Stimulated activated CD4-positive, alpha-beta T cell treated with anti-CD3 and anti-CD28 coated beads, Interleukin-12 subunit alpha, Interleukin-12 subunit beta, amount 100 ng/mL, for 4 hours (primary cell): ENCODE measurements at places on chromosomes 1 and 21.

DNA sequence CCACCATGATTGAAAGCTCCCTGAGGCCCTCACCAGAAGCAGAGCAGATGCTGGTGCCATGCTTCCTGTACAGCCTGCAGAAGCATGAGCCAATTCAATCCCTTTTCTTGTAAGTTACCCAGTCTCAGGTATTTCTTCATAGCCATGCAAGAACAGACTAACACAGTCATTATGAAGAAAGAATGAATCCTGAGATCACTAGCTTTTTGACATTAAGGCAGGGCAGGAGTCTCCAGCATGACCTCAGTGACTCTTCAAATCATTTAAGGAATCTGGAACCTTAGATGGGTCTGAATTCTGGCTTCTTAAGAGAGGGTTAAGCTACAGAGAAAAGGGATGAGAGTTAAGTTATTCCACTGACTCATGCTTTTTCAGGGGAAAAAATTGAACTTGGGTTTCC lies 79.0 kb downstream of the PTPN14 start:
- no peak for DNase-seq

DNA sequence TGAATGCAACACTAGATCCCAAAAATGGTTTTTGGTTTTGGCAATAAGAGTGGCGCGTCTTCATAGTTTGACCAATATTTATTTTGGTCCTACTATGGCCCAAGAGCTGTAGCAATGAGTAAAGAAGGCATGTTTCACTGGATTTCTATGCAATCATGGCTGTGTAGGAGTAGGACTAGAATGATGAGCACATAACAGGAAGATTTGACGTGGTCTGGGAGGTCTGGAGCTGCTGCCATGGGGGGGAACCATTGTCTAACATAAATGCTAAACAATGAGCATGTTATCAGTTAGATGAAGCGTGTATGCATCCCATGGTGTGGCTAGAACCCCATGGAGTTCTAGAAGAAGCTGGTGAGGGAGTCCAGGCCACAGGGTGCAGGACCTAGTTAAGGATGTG lies 38.3 kb downstream of the OLIG1 start:
- DNase-seq = no peak

DNA sequence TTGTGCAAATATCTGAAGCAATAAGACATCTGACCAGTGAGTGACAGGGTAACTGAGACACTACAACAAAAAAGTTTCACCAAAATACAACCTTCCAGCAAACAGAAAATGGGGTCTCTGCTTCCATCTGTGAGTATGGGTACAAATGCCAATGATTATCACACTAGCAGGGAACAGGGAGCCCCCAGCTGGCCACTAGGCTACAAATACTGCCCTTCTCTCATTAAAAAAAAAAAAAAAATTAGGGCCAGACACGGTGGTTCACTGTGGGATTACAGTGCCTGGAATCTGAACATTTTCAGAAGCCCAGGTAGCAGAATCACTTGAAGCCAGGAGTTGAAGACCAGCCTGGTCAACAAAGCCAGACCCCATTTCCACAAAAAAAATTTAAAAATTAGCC lies 48.4 kb upstream of the EDARADD start:
- no peak for DNase-seq

- DNase-seq = no peak
These were observed 34.9 kb upstream of the VASH2 start for GRCh38 chr1:212915245-212916091.

GRCh38 chr21:42261829-42262200 lies 42.9 kb downstream of the ABCG1 start:
- no peak for DNase-seq

- no peak for DNase-seq
These were observed 80.2 kb upstream of the GADD45A start for GRCh38 chr1:67604778-67605177.

GRCh38 chr1:45512641-45513054 lies 9.0 kb downstream of the PRDX1 start:
- DNase-seq = peak; percentile 41

DNA sequence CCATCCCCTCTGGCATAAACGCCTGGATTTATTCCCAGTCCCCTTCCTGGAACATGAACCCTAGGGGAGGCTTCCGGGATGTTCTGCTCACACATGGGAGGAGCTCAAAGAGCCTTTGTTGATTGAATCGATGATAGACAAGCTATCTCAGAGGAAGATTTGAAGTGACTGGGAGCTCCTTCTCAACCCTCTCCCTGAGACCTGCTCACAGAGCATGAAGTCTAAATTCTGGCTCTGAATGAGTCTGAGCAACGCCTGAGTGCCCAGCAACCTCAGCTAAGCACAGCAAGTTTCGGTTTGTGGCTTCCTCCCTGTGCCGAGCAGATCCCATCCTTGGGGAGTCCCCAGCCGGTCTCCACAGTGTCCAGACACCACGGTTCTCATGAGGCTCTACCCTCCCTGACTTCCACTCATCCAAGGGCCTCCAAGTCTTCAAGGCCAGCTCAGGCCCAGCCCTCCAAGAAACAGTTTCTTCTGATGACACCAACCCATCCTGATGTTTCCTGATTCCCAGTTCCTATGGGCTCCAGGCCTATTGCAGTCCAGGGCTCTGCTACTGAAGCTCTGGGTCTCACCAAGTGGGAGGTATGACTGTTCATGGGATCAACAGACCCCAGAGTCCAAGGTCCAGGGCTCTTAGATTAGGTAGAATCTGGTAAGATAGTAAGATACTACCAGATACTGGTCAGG lies 190.8 kb downstream of the DYRK1A start:
- DNase-seq = no peak

DNA sequence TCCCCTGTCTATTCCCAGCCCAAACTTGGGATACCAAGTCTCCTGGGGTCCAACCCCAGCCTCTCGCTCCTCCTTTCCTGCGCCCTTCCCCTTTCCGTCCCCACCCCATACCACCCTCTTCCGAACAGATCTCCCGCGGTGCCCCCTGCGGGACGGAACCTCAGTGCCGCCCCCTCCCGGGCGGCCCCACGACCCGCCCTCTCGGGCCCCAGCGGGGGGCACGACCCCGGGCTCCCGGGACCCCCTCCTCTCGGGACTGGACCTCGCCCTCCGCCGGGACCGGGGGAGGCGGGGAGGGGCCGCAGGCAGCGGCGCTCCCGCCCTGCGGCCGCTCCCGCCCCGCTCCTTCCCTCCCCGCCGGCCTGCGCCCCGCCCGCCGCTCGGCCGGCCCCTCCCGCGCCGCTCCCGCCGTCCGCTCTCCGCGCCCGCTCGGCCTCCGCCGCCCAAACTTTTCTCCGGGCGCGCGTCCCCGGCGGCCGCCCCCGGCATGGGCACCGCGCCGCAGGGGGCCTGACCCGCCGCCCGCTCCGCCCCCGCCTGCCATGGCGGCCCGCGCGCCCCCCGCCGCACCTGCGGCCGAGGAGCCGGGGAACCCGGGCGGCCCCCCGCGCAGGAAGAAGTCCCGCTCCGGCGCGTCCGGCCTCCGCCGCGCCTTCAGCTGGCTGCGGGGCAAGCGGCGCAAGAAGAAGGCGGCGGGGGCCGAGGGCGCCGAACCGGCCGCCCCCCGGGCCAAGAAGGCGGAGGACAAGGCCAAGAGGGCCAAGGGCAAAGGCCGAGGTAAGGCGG lies 39.0 kb upstream of the SYNC start:
- no peak for DNase-seq

DNA sequence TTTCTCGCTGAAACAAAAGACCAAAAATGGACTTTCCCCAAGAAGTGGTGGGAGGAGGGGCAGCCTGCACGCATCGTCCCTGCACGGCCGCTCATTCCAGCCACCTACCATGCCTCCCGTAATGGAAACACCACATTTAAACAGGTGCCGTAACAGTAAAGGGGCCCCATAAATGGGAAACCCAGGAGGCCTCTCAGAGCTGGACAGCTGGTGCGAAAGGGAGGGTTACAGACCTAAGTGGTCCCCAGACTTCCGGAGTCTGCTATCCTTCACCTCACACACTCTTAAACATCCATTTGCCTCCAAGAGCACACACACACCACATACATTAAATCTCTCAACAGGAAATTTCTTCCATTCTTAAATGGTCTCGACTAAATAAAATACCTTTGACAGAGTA lies 120.7 kb upstream of the SOD1 start:
- no peak for DNase-seq

DNA sequence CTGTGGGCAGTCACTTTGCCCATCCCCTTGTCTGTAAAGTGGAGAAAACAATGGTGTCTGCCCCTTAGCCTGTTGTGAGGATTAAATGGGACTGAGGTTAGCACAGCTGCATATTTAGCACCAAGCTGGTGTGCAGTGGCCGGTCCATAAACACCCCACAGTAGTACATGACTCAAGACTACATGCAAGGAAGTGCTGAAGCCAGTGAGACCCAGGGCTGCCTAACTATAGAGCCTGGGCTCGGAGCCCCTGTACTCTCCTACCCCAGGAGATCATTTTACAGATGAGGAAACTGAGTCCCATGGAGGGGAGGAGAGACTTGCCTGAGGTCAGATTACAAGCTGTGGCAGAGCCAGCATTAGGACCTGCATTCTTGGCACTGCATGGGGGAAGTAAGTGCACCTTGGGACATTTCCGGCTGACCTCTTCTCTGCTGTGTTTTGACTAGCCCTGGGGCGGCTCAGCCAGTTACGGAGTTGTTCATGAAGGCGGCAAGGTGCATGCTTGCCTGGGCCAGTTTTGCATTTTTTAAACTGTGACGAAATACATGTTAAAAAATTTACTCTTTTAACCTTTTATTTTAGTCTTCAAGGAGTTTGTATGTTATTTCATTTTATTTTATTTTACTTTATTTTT lies 3.2 kb downstream of the SERINC2 start:
- DNase-seq = no peak

- DNase-seq = no peak
These were observed 78.1 kb downstream of the DESI2 start for GRCh38 chr1:244730934-244731434.

DNA sequence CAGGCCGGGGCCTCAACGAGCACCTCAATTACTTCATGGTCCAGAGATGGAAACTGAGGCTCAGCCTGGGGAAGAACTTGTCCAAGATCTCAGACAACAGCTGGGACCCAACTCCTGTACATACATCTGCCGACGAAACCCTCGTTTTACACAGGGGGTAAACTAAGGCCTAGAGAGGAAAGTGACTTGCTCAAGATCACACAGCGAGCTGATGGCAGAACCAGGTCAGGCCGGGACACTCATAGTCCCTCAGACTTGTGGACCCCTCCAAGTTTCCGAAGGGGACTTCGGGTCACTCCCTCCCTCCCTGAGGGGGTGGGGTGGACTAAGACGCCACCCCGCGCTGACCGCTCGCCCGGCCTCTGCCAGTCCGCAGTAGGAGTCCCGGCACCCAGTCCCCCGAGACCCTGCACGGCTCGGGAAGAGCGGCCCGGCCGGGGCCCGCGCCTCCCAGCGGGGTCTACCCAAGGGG lies 430 bp downstream of the WASF2 start:
- DNase-seq = no peak

DNA sequence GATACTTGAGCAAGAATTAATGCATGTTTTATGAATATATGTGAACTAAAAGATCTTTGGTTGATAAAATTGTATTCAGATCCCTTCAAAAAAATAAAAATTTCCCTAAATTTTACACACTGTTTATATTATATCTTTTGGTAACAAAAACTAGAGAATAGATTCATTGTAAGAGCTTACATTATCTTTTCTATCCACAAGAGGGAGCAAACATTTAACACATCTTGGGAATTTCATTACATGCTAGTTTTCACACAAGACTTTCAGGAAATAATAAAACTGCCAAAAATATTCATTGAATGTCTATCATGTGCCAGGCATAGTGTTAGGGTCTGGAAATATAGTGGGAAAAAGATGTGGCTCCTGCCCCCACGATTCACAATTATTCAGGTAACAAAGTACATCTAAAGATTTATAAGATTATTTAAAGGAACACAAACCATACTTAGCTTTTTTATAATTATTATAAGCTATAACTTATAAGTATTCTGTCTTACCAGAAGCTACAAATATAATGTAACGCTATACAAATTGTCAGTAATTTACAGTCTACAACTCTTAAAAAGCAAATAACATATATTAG lies 30.6 kb downstream of the FAF1 start:
- DNase-seq = no peak

- DNase-seq = no peak
These were observed 9.5 kb downstream of the ST6GALNAC5 start for GRCh38 chr1:76876655-76877395.

- no peak for DNase-seq
These were observed 17.3 kb downstream of the SLC45A1 start for GRCh38 chr1:8335246-8335645.

DNA sequence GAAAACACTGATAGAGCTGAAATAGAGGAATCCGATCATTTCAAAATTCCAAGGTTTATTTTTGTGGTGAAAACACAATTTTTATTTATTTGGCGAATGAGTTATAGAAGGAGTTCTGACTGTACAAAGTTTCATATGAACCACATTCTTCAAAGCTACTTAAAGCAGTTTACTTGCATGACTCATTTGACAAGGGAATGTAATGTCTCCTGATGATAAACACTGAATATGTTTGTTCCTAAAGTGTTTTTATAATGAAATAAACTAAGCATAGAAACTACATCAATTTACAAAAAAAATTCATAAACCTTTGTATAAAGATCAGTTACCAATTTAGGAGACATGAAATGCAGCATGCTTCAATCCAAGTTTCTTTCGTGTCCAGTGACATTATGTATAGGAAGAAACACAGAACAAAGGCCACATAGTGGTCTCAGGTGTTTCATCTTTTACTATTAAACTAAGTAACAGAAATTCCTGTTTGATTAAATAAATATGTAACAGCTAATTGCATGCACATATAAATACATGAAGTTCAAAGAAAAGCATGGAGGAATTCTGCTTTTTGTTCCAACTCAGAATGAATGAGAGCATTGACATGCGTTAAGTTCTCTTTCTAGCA lies 2.5 kb downstream of the PRKACB start:
- no peak for DNase-seq

DNA sequence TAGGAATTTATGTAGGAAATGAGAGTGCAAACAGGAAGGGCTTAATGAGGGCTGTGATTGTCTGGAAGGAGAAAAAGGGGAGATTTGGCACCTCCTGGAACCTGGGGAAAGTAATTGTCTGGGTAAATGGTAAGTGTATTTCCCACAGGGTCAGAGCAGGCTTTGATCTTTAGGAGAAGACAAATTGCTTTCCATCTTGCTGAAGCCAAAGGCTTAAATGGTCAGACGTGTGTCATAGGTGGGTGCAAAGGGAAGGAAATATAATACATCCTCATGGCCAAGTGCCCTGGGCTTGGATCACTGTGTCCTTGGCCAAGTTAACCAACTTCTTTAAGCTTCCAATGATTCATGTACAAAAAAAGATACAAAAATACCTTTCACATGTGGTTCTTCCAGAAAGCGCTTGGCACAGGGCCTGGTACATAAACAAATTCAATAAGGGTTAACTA lies 1.3 kb upstream of the DUSP23 start:
- DNase-seq = no peak
